H7 (cell line): ENCODE measurements at places on chromosomes 16 and 17.

GRCh38 chr17:31517524-31517923 lies 126.0 kb downstream of the RAB11FIP4 start:
- peak; percentile 78 for DNase-seq

- DNase-seq = no peak
Observed at GRCh38 chr16:5398203-5398602, 300.6 kb upstream of the EEF2KMT start.

DNA sequence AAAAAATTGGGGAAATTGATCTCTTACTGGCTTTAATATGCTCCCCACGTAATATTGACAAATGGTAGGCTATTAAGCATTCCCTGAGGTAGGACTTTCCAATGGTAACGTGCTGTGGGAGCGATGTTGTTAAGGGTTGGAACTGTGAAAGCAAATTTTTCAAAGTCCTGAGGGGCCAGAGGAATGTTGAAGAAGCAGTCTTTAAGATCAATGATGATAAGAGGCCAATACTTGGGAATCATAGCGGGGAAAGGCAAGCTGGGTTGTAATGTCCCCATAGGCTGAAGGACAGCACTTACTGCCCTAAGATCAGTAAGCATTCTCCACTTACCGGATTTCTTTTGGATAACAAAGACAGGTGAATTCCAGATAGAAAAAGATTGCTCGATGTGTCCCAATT lies 69.6 kb upstream of the ARL4D start:
- no peak for DNase-seq

- no peak for DNase-seq
Observed at GRCh38 chr17:62159994-62160393, 94.9 kb upstream of the MED13 start.

DNA sequence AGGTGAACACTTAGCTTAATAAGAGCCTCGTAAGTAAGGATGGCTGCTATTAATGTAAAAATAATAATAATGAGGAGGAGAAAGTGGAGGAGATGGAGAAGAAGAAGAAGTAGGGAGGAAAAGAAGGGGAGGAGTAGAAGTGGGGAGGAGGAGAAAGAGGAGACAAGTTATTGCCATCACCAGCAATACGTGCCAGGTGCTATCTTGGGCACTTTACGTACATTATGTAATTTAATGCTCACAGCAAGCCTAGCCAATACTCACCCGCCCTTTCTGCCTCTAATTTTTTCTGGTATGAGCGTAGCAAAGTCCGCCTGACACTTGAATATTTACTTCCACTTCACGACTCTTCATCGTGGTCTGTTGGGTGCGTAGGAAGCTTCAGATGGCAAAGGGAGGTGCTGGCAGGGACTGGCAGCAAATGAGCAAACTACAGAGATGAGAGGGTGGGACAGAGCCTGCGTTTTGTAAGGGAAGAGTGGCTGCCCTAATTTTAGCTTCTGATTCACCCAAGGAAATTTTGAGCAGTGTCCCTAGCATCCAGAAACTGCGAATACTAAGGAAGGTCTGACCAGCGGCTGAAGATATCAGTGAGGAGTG lies 42.1 kb upstream of the CDH13 start:
- no peak for DNase-seq

- DNase-seq = peak; percentile 69
Observed at GRCh38 chr16:81261049-81261648, 22.7 kb downstream of the BCO1 start.

DNA sequence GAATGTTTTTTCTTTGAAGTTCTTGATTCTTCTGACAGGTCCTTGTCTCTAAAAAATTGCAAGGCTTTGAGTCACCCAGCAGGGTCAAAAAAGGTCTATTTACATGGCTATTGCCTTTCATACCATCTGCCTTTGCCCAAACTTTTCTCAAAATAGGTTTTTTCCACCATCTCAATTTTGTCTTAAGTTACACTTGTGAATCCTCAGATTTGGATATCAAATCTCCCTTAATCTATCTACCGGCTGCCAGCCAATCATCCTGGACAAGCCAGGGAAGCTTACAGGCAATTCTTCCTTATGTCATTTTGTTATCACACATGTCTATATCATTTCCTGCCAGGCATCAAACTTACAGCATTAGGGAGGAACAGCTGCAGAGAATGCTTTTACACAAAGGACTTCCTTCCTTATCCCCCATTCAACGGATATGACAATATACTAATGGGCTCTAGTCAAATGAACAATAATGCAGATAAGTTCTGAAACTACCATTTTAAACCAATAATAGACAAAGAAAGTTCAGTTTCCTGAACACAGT lies 104.1 kb upstream of the CORO6 start:
- DNase-seq = no peak

GRCh38 chr16:7363422-7364417 lies 31.1 kb downstream of the RBFOX1 start:
- DNase-seq = no peak

DNA sequence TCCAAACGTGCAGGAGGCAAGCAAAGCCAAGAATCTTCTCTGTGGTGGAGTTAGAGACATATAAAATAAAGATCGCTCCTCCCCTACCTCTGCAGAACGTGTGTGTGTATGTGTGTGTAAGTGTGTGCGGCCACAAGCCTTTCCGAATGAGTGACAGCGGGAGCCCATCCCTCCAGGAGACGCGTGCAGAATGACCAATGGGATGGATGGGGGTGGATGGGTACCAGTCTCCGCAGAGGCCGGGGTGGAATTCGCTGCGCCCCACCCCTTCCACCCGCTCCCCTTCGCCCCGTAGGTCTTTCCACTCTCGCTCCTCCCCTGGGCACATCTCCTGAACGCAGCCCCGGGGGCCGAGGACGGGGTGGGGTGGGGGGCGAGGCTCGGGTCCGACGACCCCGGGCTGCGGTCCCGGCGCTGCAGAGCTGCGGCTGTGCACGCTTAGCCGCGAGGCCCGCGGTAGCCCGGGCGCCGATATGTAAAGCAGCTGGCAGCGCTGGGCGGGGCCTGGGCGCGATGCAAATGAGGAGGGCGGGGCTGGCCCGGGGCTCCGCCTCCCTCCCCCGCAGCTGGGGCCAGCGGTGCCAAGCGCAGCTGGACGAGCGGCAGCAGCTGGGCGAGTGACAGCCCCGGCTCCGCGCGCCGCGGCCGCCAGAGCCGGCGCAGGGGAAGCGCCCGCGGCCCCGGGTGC lies at the start of gene PRKCB:
TSS of gene PRKCB (plus strand) at position 594 of the 688 bp plus-strand sequence.
- peak; percentile 97 for DNase-seq

DNA sequence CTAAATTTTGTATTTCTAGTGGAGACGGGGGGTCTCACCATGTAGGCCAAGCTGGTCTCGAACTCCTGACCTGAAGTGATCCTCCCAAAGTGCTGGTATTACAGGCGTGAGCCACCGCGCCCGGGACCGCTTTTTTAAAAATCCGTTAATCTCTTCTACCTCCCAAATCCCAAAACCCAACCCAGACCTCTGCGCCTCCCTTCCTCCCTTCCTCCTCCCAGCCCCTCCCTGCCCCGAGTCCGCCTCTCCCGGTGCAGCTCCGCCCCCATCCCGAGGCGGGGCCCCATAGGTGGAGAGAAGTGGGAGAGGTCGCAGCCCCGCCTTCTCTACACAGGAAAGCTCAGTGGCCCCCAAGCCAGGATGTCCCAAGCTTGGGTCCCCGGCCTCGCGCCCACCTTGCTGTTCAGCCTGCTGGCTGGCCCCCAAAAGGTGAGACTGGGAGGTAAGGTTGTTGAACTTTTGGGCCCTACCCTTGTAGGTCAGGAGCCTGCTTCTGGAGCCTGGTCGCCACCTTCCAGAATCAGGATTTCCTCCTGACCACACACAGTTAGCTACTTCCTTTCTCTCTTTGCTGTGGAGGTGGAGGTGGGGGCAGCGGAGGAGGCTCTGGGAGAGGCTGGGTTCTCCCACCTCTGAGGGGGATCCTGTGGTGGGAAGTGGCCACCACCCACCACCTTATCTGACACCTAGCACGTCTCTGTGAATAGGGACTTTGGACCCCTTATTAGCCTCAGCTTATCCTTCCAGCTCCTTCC lies at the start of gene TMEM92:
TSS of gene TMEM92 (plus strand) at position 325 of the 755 bp plus-strand sequence. CDS start at position 361, 36 bp downstream.
- peak; percentile 97 for DNase-seq

DNA sequence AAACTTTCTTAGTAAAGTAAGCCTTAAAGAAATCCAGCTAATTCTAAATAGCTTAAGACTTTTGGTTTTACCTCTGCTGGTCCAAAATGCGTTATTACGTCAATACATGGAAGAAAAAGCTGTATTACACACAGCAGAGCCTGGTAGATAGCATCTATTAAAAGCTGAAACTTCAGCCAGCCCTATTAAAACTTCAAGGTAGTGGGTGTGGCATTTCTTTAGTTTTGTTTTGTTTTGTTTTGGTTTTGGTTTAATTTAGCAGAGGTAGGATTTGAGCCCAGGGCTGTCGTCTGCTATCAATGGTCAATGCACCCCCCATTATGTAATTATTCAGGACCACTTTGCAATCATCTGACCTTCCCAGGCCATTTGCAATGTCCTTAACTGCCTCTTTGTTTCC lies 318.4 kb upstream of the MAF start:
- no peak for DNase-seq

GRCh38 chr17:1328437-1328836 lies 49.0 kb downstream of the TRARG1 start:
- no peak for DNase-seq
